ENCODE measurements at places on chromosomes 7 and 10.

- peak; percentile 34 for DNase-seq
These were observed 847 bp downstream of the GARS1 start for GRCh38 chr7:30595436-30596013.

DNA sequence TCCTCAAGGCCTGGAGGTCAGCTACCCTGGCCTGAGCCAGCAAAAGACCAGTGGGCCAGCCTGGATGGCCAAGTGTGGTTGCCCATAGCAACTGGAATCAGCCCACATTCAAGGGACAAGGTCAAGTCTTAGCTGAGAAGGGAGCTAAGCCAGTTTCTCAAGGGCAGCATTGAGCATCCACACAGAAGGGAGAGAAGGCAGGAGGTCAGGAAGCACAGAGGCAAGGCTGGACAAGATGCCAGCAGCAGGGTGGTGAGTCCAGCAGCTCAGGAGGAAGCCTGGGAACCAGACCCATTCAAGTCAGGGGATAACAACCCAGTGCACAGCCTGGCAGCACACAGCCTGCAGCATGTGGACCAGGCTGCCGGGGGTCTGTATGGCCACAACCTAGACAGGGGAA, 54.0 kb upstream of the ZMIZ1 start:
- no peak for DNase-seq

DNA sequence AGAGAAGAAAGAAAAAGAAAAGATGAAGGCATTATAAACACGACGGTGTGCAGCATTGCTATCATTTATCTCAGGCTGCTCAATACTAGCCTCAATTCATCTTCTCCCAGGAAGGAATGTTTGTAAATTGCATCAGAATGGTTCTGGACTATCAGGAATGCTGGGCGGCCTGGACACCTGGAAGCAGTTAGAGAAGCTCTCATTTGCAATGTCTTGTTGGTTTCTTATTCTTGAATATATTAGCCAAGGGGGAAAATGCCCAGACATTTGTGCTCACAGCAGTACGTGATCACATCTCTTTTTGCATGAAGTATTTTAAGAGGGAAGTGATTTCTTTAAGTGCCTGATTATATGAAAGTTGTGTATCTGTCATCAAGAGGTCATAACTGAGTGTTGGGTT, 85.6 kb upstream of the IMMP2L start:
- no peak for DNase-seq

GRCh38 chr7:127207230-127207629, 45.5 kb downstream of the GRM8 start:
- DNase-seq: no peak

- no peak for DNase-seq
These were observed 247.7 kb upstream of the PPP2R2D start for GRCh38 chr10:131653140-131653539.

- no peak for DNase-seq
These were observed 42.0 kb upstream of the ICA1 start for GRCh38 chr7:8303904-8304528.

DNA sequence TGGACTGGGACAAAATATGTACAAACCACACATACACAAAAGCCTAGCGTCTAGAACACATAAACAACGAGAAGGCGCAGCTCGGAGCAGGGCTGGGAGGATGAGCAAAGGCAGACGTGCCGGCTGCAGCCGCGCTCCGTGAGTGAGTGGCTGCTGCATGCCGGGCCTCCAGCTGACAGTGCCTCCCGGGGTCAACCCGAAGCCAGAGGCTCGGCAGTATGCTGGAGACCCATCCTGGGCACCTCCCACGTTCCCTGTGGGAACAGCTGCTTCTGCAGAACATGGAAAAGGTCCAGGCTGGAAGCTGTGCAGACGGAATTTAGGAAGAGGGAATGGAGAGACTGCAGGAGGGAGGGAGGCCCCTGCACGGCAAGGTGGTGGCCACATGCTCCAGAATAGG, 3.6 kb upstream of the GPR146 start:
- no peak for DNase-seq

DNA sequence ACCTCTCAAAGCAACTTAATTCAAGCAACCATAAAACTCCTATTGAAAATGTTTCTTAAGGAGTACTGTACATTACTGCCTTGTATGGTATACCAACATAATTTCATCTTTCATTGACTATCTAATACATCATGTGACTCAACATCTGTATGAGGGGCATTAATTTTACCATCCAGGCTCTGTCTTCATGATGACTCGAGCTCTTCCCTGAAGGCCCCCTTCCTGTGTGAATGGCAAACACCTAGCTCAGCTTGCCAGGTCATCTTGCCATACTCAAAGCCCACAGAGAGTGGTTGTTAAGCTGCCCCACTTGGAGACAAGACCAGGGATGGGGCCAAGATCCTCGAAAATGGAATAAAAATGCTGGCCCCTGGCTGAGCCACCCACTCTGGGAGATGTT, 82.4 kb downstream of the SGMS1 start:
- no peak for DNase-seq

DNA sequence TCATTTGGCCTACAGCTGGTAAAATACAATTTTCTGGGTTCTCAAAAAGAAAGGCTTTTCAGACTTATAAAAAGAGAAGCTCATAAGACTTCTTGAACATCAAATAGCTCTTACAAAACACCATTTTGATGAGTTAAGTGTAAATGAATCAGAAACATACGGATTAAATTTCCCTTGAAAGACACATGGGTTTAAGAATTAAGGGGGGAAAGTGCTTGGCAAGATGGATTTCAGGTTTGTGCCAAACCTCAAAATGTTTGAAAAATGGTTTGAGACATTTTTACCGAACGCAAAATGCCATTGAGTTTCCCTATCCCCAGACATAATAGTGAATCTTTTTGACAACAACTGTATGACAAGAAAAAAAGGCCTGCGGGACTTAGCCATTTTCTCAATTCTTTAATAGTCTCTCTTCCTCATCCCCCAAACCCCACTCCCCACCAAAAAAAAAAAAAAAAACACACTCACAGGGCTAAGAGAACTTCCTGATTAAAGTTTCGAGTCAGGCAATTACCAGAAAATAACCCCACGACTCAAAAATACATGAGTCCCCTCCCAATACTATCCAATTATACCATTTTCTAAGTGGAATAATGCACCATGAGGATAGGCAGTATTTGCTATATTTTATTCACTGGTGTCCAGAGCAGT, 260.1 kb downstream of the TRIL start:
- DNase-seq: no peak

DNA sequence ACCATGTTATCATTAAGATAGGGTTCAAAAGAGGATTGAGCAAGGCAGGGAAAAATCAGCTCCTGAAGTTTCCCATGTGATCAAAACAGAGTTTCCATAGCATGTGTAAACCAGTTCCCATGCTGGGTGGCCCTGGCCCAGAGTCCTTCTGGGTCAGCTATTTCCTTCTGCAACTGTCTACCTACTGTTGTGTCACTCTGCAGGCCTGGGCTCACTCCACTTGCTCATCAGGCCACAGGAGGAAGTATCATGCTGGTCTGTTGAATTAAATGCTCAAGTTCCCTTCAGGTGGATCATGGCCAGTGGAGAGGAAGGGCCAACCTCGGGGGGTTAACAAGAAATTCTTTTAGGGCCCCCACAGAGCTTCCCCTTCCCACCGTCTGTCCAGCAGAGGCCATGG, 104.7 kb downstream of the GFRA1 start:
- no peak for DNase-seq

DNA sequence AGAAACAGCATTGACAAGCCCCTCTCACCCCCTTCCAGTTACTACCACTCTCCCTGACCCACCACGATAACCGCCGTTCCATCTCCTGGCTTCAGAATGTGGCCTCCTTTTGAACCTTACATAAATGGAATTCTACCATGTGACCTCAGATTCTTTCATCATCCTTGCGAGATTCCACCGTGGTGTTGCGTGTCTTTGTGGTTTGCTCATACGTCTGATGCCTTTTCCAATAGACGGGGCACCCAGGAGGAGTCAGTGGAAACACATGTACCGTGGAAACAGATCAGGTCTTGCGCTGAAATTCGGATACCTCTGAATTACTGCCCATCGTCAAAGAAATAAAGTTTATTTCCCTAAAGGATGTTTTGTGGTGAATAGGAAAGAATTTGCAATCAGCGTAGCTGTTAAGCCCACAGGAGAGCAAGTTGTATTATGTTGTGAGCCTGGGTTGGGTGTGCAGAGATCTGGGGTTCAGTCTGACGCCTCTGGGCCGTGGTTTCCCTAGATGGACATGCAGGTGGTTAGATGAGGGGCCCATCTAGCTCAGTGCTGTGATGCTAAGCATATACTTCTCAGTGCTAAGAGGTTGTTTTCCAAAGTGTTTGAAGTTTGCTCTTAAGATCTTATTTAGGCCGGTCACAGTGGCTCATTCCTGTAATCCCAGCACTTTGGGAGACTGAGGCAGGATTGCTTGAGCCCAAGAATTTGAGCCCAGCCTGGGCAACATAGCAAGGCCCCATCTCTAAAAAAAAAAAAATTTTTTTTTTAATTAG, 29.1 kb downstream of the GTF2IRD1 start:
- no peak for DNase-seq

DNA sequence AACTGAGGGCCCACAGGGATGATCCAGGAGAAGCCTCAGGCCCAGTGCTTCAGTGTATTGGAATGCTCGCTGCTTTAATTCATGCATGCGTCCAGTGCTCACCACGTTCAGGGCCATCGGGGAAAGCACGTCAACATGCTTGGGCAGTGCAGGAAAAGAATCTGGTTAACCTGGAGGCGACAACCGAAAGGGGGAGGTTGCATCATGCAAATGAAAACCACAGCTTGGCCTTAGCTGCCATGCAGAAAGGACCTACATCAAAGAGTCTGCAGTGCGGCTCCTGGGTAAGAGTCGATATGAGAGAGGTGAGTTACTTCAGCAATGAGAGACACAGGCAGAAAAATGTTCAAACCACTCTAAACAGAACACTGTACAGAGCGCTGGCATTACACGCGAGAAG, 440.1 kb downstream of the KCNMA1 start:
- DNase-seq: no peak
